ENCODE measurements at places on chromosomes 2 and 18.
A peak's percentile ranks its signal among the peaks of the same experiment; 100 is the strongest.

DNA sequence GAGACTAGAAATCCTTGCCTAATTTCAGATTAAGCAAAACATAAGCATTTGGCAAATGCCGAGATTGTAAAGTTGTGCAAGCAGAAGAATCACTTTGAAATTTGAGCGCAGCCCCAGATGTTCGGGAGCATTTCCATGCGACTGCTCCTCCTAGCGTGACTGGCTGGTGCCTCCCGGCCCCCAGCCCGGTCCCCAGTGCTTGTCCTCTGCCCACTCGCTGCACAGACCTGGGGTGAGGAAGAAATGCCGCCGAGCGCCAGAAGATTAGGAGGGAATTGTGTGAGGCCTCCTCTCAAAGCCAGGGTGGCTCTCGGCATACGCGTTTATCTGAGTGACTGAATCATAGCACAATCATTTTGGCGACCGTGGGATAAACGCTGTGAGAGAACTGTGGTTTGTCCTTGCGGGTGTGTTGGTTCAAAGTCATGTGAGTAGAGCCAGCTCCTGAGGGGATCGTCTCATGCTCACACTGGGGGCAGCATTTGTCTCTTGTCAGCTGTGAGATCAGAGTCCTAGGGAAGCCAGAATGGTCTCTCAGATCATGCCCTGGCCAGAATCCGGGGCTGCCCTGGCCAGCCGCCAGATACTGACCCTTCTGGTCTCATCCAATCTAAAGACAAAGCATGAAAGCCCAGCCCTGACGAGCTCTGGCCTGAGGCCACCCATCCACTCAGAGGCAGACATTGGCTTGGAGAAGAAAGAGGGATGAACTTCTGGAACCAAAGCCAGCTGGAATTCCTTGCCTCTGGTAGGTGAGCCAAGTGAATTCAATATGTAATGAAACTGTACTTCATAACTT lies 189.3 kb downstream of the SH3RF3 start:
- peak; percentile 83 for DNase-seq

DNA sequence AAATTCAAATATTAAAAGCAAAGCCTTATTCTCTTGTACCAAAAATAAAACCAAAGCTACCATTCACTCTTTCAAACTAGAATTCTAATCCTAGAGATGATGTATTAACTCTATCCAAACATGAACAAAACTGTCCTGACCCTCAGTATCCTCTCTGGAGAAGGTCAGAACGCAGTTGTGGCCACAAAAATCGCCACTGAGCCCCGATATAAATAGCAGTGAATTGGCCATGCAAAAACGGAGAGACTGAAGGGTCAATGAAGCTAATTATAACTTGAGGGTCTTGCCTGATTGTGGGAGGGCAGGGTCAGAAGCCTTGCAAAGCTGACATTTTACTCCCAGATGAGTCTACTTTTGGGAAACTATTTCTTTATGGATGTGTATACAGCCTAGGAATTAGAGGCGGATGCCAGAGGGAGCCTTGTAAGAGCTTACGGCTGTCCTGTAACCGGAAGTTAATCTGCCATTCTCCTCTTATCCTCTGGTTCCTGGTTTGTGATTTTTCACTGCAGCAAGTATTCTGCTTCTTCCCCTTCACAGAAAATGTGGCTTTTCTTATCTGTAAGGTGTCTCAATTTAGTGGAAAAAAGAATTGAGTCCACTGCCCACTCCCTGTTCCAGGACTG lies 28.1 kb downstream of the CAVIN2 start:
- no peak for DNase-seq

DNA sequence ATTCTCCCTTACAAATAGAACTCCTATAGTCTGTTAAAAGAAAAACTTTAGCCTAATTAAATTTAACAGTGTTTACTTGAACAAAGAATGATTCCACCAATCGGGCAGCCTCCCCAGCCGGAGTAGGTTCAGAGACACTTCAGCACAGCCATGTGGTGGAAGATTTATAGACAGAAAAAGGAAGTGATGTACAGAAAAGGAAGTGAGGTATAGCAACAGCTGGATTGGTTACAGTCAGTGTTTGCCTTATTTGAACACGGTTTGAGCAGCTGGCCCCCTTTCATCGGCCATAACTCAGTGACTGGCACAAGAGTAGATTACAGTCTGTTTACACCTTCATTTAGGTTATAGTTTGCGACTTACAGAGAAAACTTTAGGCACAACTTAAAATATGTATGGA lies 2.1 kb upstream of the SKA1 start:
- no peak for DNase-seq

- no peak for DNase-seq
Measured at GRCh38 chr2:11647834-11648600, 22.0 kb downstream of the NTSR2 start.

DNA sequence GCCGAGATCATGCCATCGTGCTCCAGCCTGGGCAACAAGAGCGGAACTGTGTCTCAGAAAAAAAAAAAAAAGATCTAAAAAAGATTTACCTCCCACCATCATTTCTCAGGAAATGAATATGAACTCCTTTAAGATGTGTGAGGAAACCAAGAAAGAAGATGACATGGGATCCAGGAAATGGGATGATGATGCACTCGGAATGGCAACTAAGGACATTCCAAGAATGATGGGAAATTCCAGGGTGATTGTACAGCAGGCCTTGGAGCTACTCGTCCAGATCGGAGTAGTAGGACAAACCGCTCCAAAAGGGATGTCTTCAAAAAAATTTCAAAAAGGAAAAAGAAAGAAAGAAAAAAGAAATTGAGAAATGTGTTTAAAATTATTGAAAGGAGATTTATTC lies 84.9 kb upstream of the PMAIP1 start:
- DNase-seq, result peak; percentile 72

DNA sequence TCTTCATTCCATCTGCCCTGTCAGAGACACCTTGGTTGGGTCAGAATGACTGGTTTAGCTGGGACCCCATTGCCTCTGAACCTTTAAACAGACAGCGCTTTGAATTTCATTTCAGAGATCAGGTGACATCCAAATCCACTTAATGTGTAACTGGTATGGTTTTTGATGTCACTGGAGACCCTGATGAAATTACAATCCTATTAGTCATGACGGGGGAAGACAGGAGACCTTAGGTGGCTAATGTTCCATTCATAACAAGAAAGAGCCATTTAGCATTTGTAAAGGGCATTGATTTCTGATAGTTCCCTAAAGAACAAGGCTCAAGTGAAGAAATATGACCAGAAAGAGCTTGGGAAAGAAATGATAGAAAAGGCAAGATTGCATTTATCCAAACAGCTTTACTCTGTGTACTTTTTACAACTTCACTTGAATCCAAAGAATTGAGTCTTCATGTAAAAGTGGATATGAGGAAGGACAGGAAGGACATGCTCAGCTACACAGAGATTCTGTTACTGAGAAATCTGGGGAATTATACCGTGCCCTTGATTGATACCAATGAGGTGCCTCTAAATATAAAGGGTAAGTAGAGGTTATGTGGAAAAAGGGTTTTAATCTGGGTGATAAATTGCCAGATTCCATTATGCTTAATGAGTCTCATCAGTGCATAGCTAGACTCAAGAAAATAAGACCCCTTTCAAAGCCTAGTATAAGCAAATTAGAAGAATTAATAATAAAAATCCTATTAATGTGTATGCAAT lies 198.2 kb downstream of the NCKAP5 start:
- no peak for DNase-seq

DNA sequence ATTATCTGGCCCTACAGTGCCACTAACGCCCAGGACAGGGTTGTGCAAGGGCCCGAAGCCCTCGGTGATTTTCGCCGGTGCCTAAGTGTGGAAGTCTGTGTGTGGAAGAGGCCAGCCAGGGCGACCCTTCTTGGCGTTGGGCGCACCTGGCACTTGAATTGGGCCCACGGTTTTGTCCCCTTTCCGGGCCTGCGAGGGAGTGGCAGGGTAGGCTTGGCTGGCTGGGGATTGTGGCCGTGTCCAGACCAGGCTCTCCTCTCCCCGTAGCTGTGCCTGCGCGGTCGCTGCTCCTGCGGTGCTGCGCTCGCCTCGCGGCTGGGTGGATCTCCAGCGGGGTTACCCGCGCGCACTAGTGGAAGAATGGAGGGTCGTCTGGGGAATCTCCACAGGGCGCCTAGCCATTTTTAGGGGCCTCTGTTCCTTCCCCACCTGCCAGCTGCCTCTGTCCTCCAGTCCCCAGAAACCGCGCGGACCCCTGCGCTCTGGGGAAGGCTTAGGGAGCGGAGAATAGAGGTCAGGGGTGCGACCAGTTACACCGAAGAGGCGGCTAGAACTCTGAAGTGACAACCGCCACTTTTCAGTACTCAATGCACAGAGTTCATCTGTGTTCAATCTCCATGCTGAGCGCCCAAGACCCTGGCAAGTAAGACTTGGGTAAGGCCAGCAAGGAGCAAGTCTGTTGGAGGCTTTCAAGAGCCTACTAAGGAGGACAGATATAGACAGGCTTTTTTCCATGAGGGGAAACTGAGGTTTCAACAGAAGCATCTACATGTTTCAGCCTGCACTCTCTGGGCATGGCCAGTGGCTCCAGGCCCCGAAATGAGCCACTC lies 16.0 kb downstream of the EVX2 start:
- no peak for DNase-seq

DNA sequence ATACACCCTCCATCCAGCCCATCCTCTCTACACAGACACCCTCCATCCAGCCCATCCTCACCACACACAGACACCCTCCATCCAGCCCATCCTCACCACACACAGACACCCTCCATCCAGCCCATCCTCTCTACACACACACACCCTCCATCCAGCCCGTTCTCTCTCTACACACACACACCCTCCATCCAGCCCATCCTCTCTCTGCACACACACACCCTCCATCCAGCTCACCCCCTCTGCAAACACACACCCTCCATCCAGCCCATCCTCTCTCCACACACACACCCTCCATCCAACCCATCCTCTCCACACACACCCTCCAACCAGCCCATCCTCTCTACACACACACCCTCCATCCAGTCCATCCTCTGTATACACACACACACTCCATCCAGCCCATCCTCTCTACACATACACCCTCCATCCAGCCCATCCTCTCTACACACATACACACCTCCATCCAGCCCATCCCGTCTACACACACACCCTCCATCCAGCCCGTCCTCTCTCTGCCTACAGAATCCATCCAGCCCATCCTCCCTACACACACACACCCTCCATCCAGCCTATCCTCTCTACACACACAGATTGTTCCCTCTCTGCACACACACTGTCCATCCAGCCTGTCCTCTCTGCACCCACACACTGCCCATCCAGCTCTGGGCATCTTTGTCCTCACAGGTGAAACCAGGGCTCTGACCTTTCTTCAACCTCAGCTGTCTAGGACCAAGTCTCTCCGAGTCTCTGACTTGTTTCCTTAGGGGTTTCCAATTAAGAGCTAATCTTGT lies 81.2 kb downstream of the EIPR1 start:
- DNase-seq, result no peak

DNA sequence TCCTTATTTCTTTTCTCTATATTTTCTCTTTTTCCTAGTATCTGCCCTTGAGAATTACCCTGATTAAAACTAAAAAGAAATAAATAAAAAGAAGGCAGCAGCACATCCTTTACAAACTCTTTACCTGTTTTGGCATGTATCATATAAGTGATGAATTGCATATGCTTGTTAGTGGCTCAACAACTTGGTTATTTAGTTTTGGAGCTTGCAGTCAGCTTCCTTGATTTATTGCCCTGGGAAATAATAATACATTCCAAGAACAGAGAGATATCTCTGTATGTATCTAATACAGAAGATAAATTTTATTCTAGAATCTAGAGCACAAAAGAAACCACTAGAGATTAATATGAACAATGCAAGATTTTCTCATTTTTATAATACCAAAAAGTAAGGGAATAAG lies 139.8 kb upstream of the ZC3H15 start:
- no peak for DNase-seq

DNA sequence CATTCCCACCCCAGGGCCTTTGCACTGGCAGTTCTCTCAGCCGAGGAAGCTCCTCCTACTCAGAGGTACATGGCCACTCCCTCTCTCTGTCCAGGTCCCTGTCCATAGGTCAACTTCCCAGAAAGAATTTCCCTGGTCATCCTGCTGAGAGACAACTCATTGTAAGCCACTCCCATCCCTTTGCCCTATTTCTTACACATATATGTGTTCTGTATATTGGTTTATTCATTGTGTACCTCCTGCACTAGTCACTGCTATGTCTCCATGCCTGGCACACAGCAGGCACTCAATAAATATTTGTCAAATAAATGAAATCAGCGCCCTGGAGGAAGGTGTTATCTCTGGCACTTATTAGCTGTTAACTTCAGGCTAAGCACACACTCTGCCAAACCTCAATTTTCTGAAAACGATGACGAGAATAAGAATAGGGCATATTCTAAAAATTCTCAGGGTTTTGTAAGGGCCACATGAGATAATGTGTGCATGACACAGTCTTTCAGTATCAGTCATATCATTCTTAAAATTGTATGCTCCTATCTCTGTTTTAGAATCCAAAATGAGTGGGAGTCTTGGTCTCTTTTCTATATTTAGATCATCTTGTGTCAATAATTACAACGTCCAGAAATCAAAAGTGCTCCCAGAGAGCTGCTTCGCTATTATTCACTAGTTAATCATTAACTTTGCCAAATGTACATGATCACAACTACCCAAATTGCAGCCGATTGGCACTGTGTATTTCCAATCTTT lies 198.0 kb downstream of the ALK start:
- no peak for DNase-seq

- no peak for DNase-seq
Measured at GRCh38 chr2:49309461-49309860, 155.1 kb upstream of the FSHR start.

GRCh38 chr2:187842978-187843847 lies 289.0 kb upstream of the TFPI start:
- DNase-seq, result peak; percentile 55

DNA sequence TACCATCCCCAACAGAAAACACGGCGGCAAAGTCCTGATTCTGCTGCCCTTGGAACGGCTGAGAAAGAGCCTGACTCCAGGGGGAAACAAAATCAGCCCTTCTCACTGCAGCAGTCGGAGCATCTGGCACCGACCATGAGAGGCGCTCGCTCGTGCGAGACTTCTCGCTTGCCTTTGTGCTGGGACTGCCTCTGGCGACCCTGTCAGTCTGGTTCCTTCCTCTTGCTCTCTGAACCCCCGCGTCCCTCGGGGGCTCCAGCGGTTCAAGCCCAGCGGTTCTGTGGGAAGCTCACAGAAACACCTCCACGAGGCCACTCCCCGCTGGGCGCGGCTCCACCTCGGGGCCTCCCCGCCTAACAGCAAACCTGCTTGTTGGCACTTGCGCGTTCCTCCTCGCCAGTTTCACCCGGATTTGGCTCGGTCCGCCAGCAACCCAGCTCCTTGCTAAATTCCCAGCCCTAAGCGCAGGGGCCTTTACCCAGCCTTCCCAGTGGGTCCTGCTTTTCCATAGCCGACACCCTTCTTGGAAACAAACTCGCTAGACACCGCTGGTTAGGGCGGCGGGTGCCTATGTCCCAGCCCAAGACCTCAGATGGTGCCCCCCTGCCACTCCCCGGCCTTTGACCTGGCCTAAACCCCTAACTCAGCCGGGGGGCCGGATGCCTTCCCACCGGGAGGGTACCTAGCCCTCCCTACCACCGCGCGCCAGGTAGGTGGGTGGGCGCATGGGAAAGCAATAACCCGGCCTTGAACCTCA lies 2.2 kb downstream of the RND3 start:
- DNase-seq, result no peak

- DNase-seq, result no peak
Measured at GRCh38 chr2:9663008-9663879, 32.4 kb upstream of the YWHAQ start.
